ENCODE measurements at places on chromosomes 1 and 21.
A peak's percentile ranks its signal among the peaks of the same experiment; 100 is the strongest.

GRCh38 chr1:22143065-22144033 lies at the start of gene WNT4:
WNT4 (minus strand) TSS chr1:22143097; CDS start chr1:22142922, 175 bp downstream.
- no peak for DNase-seq

GRCh38 chr1:19974822-19975416 lies 4.5 kb downstream of the PLA2G2A start:
- no peak for DNase-seq

- no peak for DNase-seq
Measured at GRCh38 chr1:204409123-204409522, 2.5 kb downstream of the PPP1R15B start.

DNA sequence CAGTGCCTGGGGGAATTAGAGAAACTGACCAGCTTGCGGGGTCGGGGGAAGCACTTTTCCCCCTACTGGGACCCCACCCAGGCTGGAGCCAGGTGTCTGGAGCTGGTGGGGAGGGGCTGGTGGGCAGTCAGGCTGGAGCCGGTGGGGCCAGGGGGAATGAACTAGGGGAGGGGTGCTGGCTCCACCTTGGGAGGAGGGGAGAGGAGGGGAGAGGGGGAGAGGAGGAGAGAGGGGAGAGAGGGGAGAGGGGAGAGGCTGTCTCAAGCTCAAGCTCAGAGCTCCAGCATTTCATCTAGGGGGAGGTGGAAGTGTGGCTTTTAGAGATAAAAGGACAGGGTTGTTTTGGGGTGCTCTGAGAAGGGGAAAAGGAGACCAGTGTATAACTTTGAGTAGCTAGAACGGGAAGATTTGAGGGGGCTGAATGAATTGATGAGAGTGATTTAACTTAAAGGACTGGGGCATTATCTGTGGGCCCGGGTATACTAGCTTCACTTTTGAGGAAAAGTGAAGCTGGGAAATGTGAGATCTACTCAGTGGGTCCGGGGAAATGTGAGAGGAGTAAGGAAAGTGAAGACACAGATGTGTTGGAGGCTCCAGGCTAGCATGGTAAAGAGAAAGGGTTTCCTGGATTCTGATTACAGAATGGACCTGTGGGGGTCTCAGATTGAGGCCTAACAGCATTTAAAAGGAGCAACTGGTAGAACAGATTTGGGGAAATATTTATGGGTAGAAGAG lies 2.8 kb downstream of the EFNA1 start:
- DNase-seq: no peak

GRCh38 chr1:192966073-192966472 lies 93.1 kb downstream of the UCHL5 start:
- no peak for DNase-seq

DNA sequence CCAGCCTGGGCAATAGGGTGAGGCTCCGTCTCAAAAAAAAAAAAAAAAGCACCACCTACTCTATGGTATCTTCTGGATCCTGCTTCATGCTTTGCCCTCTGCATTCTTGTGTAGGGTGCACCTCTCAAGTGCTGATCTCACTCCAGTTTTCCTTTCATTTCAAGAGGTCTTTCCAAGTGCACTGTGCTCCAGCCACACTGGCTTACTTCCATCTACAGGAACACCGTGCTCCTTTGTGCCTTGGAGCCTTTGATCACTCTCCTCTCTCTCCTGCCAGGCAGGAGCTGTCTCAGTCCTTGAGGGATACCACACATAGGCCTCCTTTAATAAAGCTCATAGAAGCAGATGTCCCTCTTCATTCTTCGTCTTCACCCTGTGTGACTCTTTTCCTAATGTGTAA lies 55.4 kb upstream of the GREM2 start:
- DNase-seq: no peak

- DNase-seq: no peak
Measured at GRCh38 chr1:3544040-3544977, 67.0 kb downstream of the MEGF6 start.

GRCh38 chr1:9182784-9183257 lies 51.8 kb upstream of the H6PD start:
- no peak for DNase-seq

GRCh38 chr1:233367057-233367803 lies 39.7 kb downstream of the MAP3K21 start:
- DNase-seq: no peak

DNA sequence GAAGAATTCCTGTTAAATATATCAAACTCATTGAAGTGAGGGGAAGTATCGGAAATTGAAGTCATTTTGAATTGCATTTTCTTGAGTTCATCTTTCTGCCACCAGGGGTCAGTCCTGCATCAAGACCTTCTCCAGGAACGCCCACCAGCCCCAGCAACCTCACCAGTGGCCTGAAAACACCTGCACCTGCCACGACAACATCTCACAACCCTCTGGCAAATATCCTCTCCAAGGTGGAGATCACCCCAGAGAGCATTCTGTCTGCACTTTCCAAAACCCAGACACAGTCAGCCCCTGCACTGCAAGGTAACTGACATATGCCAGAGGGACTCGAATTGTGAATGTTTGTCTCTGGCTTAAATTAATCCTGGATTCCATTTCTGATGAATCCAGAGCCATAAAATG lies 22.8 kb upstream of the TARS2 start:
- peak; percentile 3 for DNase-seq

DNA sequence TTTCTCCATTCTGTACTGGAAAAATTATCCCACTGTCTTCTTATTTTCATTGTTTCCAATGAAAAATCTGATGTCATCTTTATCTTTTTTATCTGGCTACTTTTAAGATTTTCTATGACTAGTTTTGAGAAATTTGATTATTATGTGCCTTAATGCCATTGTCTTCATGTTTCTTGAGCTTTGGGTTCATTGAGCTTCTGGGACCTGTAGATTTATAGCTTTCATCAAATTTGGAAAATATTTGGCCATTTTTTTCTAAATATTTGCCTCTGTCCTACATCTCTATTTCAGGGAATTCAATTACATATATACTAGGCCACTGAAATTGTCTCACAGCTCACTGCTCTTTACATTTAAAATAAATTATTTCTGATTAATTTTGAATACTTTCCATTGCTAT lies 38.7 kb upstream of the KCNH1 start:
- no peak for DNase-seq

DNA sequence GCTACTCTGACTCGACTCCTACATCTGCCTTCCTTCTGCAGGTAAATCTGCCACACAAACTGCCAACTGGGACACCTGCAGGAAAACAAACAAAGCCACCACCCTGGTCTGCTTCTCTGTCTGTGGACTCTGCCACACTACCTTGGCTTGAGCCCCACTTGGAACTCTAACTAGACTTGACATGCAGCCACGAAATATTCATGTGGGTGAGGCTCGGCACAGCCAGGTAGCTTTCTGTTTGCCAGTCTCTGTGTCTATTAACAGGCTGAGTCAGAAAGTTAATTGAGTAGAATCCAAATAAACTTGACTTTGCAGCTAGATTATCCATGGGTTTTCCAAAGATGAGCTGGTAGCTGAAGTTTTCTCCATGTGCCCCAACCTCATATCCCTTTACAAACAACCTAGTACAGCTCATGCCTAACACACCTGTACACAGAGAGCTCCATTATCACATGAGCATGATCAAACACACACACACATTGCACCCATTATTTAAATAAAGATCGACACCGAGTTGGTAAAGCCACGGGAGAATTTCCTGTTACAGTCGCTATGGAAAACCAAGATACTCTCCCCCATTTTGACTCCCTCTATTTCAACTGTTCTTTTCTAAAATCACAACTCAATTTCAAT lies 808 bp downstream of the C1orf116 start:
- DNase-seq: no peak

DNA sequence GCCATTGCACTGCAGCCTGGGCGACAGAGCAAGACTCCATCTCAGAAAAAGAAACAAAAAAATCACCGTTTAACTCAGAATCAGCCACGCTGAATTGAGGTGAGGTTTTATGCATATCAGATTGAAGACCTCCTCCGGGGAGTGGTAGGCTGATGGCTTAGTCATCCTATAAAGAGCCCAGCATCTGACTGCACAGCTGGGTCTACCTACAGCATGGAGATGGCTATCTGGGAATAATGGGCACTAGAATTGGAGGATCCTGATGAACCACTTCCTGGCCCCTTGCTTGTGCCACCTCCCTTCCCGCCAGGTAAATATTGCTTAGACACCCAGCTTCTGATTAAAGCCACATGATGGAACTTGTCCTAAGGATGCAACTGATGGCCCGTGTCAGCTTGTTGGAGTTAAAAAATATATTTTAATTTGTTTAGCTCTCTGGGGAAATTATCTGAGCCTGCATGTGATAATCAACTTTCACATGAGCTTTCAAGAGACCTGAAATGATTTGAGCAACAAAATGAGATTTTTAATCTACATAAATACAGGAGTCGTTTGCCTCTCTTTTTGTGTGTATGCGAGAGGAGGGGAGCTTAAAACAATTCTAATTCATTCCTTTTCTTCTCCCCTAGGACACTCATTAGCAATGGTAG lies 157.2 kb downstream of the KIF26B start:
- no peak for DNase-seq

GRCh38 chr1:119040906-119041305 lies 52.8 kb upstream of the TBX15 start:
- no peak for DNase-seq

- no peak for DNase-seq
Measured at GRCh38 chr1:86866665-86867064, 47.3 kb downstream of the SELENOF start.

- no peak for DNase-seq
Measured at GRCh38 chr1:57327336-57327735, 96.5 kb downstream of the DAB1 start.

- DNase-seq: no peak
Measured at GRCh38 chr1:66138613-66139012, 345.9 kb downstream of the PDE4B start.

GRCh38 chr21:45593162-45594022 lies 50.1 kb upstream of the PCBP3 start:
- DNase-seq: no peak
